Sciatic nerve (tissue), 2 donors: ENCODE measurements at places on chromosomes 7 and 10. TPM values are rescaled to one million over a fixed set of nuclear protein-coding genes. Genes with fewer than 3 reads are reported as not detected.

DNA sequence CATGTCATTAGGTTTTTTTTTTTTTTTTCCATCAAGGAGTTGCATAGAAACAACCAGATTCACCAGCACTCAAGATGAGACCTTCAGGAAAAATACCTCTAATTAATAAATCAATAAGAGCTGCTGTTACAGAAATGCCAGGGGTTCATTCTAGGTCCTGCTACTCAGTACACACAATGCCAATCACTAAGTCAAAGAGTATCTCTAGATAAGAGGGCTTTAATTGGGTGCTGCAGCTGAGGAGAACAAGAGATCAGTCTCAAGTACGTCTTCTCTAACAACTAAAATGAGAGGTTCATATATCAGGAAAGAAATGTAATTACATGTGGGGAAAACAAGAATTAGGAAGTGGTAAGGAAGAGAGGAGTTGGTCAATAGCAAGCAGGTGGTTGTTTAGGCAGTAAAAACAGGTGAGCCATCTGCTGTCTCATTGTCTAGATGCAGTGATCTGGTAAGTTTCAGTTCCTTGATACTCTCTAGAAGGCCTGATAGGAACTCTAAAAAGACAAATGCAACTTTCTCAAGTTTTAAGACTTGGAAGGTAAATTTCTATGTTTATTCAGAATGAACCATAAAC, 272.9 kb upstream of the ZWINT start:
- no peak for DNase-seq

DNA sequence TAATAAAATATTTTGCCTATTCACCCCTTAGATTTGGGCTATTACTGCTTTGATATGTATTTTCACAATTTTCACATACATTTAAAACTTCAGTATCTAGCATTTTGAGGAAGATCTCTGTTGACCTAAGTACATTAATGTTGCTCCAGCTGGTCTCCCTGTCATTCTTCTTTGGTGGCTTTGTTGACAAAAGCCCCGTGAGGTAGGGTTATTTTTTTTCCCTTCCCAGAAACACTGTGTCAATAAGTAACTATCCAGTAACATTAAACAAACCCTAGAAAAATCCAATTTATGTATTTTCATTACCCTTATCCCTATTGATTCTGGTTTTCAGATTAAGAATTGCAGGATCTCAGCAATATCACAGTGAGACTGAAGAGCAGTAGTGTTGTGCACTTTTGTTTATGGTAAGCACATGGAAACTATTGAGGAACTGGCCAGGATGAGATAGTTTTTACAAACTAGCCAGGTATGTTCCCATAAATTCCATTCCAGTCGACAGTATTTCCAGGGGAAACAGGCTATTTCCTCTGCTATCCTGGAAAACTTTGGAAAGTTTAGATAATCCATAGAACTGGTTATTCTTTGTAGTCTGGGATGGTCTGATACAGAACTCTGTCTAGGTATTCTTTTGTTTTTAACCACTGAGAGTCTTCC, 198.2 kb downstream of the PON1 start:
- DNase-seq = no peak

GRCh38 chr7:138125598-138126111, 49.4 kb downstream of the AKR1D1 start:
- DNase-seq = no peak

ADGRA1 gene
- total RNA-seq = 0.13 TPM

AGMO gene
- 6.9 TPM for total RNA-seq

DLX6 gene
- not detected for total RNA-seq

SLC39A12 gene
- not detected for total RNA-seq
